RCC 7860 (cell line): ENCODE measurements at places on chromosomes 4 and X.
A peak's percentile ranks its signal among the peaks of the same experiment; 100 is the strongest.

- DNase-seq, result no peak
Measured at GRCh38 chrX:86421771-86422170, 273.5 kb downstream of the DACH2 start.

- DNase-seq, result no peak
Measured at GRCh38 chrX:134501941-134502340, 42.0 kb downstream of the HPRT1 start.

DNA sequence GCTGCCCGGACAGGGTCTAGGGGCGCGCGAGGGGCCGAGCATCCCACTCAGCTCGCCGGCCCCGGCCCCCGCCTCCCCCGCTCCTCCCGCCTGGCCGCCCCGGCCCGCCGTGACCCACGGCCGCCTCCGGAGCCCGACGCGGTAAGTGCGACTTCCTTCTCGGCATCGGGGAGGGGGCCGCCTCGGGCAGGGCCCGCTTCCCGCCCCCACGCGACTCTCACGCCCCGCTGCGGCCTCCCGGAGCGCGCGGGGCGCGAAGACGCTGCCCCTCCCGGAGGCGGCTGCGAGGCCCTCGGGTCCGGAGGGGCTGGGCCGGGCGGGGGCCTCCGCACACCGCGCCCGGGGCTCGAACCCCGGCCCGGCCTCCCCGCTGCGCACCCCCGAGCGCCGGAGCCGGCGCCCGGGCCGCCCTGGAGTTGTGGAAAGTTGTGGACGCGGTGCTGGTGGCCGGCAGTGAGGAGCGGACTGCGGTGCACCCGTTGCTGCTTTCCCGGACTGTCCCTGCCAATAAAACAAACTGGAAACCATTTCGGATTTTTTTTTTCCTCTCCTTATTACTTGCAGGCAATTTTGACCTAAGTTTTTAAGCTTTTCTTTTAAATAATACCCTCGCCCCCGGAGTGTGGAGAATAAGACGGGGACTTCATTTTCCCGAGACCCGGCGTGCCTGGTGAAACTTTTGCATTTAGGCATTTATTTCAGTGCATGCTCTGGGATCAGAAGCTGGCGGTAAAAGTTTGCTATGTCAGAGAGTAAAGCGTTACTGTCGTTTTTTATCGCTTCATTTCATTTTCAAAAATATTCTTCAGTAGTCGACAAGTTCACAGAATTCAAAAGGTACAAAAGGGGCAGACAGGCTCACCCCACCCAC lies 13.0 kb upstream of the TMEM156 start:
- peak; percentile 22 for DNase-seq

- no peak for DNase-seq
Measured at GRCh38 chr4:109334129-109335105, 32.0 kb upstream of the COL25A1 start.

GRCh38 chr4:142095886-142096605 lies 459.7 kb downstream of the IL15 start:
- DNase-seq, result peak; percentile 84

DNA sequence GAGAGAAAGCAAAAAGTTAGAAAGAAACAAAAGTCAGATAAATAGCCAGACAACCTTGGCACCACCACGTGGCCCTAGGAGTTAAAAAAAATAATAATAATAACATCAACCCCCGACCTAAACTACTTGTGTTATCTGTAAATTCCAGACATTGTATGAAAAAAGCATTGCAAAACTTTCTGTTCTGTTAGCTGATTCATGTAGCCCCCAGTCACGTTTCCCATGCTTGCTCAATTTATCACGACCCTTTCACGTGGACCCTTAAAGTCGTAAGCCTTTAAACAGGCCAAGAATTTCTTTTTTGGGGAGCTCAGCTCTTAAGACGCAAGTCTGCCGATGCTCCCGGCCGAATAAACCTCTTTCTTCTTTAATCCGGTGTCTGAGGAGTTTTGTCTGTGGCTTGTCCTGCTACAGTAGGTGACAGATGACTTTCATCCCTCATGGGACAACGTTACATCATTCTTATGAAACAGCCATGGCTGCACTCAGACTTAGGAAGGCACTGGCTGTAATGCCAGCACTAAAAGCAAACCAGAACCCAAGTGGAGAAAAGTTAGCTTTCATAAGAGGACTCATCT lies 520 bp downstream of the ACOX3 start:
- peak; percentile 5 for DNase-seq
